Germinal center (tissue), 1 donor: ENCODE measurements at places on chromosomes 1 and 21.

- no peak for DNase-seq
Measured at GRCh38 chr1:94872771-94873495, 52.8 kb downstream of the SLC44A3 start.

GRCh38 chr1:173426057-173426456 is 51.1 kb upstream of the PRDX6 start:
- no peak for DNase-seq

DNA sequence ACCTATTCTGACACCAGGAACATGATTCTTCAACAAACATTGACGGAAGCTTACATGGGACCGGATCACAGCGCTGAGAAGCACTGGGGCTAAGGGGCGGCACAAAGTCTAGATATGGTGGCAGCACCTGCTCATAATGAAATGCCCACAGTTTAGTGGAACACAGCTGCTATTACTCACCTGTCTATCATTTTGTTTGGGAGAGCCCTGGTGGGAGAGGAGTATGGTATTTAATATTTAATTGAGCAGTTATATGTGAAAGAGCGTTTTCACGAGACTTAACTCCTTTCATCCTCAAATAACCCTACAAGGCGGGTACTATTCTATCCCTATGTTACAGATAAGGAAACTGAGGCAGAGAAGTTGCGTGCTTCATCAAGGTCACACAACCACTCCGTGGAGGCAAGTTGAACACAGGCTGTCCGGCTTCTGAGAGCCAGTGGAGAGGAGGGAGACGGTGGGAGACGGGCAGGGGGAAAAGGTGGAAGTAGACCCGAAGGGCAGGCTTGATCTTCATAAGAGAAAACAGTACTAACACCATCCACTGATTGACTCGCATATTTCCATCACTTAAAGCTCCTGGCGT is 790 bp upstream of the TSNAX start:
- DNase-seq = no peak

GRCh38 chr1:119874186-119874585 is 22.1 kb downstream of the ADAM30 start:
- DNase-seq = no peak

- no peak for DNase-seq
Measured at GRCh38 chr21:16522548-16522947, 792.8 kb downstream of the USP25 start.
